Effector memory CD4-positive, alpha-beta T cell (primary cell): ENCODE measurements at places on chromosomes 16 and 17.

DNA sequence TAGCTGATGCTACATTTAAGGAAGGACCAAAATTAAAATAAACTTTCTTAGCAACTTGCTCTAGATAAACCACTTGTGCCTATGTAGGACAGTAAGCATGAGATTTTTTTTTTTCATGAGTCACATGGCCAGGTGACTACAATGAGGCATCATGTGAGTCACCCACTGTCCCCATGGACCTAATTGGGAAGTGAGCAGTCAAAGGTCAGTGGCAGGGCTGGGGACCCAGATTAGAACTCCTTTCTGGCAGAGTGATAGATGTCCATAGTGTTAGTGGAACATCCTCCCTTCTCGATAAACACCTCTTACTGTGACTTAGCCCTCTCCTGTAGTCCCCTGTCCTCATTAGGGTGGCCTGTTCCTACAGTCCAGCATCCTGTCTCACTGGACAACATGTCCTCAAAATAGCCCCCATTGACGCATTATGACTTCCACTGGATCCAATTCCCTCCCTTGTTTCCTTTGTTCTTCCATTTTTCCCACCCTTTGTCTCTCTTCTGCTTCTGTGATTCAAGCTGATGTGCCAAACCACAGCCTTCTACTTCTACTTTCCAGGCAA lies 12.4 kb downstream of the ITGB3 start:
- DNase-seq, result no peak

GRCh38 chr17:80941743-80942422 lies 49.8 kb upstream of the CHMP6 start:
- no peak for DNase-seq

- no peak for DNase-seq
Observed at GRCh38 chr17:9860851-9861250, 35.1 kb downstream of the GLP2R start.

DNA sequence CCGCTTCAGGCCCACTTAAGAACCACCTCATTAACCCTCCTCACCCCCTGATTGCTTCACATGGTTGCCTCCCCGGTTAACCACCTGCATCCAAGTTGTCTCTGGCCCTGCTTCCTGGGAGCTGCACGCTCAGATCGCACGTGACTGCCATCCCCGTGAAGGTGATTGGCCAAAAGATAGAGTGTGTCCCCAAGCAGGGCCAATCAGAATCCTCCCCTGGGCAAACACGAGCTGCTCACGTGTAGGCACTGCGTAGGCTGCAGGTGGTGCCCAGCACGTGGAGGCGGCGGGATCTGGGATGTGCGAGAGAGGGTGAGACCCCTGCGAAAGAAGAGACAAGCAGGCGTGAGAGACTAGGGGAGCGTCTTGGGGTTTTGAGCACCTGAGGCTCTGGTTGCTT lies 111.8 kb upstream of the CRHR1 start:
- no peak for DNase-seq

GRCh38 chr17:12530161-12530560 lies 135.5 kb upstream of the MYOCD start:
- no peak for DNase-seq
